Smooth muscle cell of the pulmonary artery (primary cell): ENCODE measurements at places on chromosomes 6 and 20. TPM values are rescaled to one million over a fixed set of nuclear protein-coding genes. Genes with fewer than 3 reads are reported as not detected.

PRL gene
- not detected in 2 replicates for total RNA-seq

HUS1B gene
- 1.2 and 1.3 TPM in 2 replicates for total RNA-seq

ABRACL gene
- 15.7 and 17.8 TPM in 2 replicates for total RNA-seq

LY6G5C gene
- total RNA-seq, result 0.26 and 0.85 TPM in 2 replicates

PNLDC1 gene
- 0.07 and 0.20 TPM in 2 replicates for total RNA-seq

HTR1E gene
- 0.03 TPM in 1 of 2 replicates, not detected in the other for total RNA-seq

STK35 gene
- 21.9 and 22.6 TPM in 2 replicates for total RNA-seq
